ENCODE measurements at places on chromosomes 1 and 21. TPM values are rescaled to one million over a fixed set of nuclear protein-coding genes. Genes with fewer than 3 reads are reported as not detected.

Gene OR2M7
- total RNA-seq, result not detected

Gene DNMT3L
- total RNA-seq, result not detected

Gene RGS5
- total RNA-seq, result 235 TPM

Gene CFHR1
- not detected for total RNA-seq

Gene TFF1
- not detected for total RNA-seq

Gene SEMA6C
- 37.0 TPM for total RNA-seq

Gene MCOLN2
- total RNA-seq, result 1.0 TPM

Gene PRAMEF9
- not detected for total RNA-seq

Gene DPH2
- total RNA-seq, result 14.1 TPM

Gene EFNA1
- 39.1 TPM for total RNA-seq

Gene AZIN2
- 1.8 TPM for total RNA-seq

Gene AXDND1
- not detected for total RNA-seq

Gene GPR25
- not detected for total RNA-seq

Gene C1orf56
- 6.5 TPM for total RNA-seq

Gene SELE
- 0.59 TPM for total RNA-seq

Gene KLF17
- total RNA-seq, result not detected

Gene FCMR
- 3.2 TPM for total RNA-seq

Gene CFAP74
- total RNA-seq, result not detected

Gene OR2L2
- 0.05 TPM for total RNA-seq

Gene RGS1
- total RNA-seq, result 3.5 TPM

Gene FLG2
- not detected for total RNA-seq

Gene PADI3
- not detected for total RNA-seq

Gene IFI44
- 13.0 TPM for total RNA-seq

Gene KCNQ4
- total RNA-seq, result 1.3 TPM

Gene MAST2
- 66.7 TPM for total RNA-seq

Gene PCAT6
- total RNA-seq, result 1.7 TPM

Gene CCT8
- 97.5 TPM for total RNA-seq

Gene SPRR5
- not detected for total RNA-seq

Gene PBX1
- 75.0 TPM for total RNA-seq

Gene DENND2C
- total RNA-seq, result 2.3 TPM

All from left cardiac atrium (tissue), 4 donors.